ENCODE measurements at places on chromosomes 3 and 15. TPM values are rescaled to one million over a fixed set of nuclear protein-coding genes. Genes with fewer than 3 reads are reported as not detected.

GRCh38 chr3:193987186-193987585 lies 148.8 kb upstream of the HES1 start:
- no peak for DNase-seq

GRCh38 chr3:37326144-37326543 lies 151.8 kb upstream of the LRRFIP2 start:
- DNase-seq, result no peak

- no peak for DNase-seq
These were observed 195.2 kb upstream of the DPPA4 start for GRCh38 chr3:109532257-109533216.

Gene CASR
- 0.04 TPM for total RNA-seq

- DNase-seq, result no peak
These were observed 30.0 kb downstream of the CHST14 start for GRCh38 chr15:40500568-40501330.
